ENCODE measurements at places on chromosomes 5 and 9.

DNA sequence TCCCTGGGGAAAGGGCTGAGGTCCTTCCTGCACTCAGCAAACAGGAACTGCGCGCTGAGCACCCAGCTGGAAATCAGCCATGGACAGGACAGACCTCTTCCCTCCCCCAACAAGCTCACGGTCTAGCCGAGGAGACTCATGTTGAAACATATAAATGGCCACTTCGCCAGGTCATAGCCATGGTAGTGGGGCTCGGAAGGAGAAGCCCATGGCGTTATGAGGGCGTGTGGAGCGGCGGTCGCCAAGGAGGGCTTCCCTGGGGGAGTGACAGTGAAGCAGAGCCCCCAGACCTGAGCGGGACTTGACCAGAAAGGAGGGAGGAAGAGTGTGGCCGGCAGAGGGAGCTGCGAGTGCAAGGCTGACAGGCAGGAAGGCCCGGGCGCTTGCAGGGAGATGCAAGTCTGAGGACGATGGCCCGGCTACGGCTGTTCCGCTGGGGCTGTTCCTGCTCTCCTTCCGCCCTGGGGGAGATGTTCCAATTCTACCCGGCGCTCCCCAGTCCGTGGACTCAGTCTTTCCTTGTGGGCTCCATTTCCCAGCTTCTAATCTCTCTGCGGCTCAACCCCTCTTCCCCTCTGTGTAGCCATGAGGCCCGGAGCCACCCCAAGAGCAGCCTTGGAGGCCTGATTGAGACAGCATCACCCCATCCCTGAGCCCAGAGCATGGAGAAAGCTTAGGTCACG, 43.9 kb upstream of the PRRC2B start:
- peak; percentile 84 for DNase-seq

DNA sequence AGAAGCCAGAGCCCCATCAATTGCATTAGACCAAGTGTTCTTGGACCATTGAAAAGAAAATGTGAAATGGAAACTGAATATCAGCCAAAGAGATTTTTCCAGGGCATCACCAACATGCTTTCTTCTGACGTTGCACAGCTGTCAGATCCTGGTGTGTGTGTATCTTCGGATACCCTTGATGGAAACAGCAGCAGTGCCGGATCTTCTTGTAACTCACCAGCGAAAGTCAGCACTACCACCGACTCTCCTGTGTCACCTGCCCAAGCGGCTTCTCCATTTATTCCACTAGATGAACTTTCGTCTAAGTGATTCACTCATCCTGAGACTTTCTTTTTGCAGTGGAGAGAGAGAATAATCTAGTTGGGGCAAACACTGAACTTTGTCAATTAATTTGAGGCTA, 75.7 kb downstream of the PIP5K1B start:
- peak; percentile 7 for DNase-seq

DNA sequence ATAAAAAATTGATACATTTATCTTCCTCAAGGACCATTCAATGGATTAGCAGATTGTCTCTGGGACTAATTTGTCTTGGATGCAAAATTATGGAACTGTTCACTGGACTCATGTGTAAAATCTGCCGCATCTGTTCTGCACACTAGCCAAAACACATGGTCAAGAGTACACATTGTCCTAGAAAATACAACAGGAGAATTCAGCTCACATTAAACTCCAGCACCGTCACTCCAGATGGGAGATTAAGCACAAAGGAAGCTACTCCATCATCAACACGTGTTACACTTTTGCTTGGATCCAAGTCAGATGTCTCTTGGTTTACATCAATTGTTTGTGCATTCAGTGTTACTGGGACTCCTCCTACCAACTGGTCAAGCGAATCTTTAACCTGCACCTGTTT, 28.8 kb downstream of the C5 start:
- DNase-seq: no peak

GRCh38 chr9:22103685-22104575, 94.8 kb upstream of the CDKN2B start:
- DNase-seq: peak; percentile 84

GRCh38 chr5:72134226-72134899, 27.1 kb downstream of the MAP1B start:
- peak; percentile 61 for DNase-seq

- DNase-seq: no peak
These were observed 40.9 kb downstream of the TNPO1 start for GRCh38 chr5:72857396-72857795.

DNA sequence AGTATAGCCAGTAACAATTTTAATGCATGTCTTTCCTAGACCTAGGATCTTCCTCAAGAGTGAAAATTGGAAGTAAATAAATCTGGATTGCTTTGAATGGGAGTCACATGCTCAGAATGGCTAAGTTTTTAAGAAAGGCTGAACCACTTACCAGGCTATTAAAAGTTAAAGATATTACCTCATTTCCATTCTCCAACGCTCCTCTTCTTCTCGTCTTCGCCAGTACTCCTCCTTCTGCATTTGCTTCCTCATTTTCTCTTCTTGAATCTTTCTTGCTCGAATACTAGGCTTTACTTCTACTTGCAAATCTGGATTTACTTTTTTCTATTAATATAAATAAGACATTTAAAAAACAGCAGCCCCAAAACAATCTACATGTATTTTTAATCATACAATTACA, 49.6 kb downstream of the ZFR start:
- no peak for DNase-seq

DNA sequence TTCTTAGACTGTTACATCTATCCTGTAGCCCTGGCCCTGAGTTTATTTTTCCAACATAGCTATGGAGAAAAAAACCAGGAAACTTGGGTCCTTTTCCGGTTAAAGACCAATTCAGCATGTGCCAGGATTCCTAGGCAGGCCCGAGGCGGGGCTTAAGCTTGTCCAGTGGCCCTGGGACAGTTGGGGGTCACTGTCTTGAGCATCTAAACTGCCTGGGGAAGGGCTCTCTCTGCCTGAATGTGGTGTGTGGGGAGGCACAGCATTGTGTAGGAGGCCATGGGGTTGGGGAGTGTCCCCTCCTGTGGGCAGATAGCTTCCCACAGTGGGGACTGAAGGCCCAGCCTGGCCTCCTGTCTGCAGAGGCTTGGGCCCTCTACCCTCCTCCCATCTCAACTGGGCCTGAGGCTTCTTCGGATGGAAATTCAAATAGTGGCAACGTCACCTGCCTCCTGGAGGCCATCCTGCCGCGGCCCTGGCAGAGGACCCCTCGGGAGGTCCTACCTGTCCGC, 88.8 kb downstream of the PHF2 start:
- no peak for DNase-seq

- no peak for DNase-seq
These were observed 36.6 kb downstream of the NREP start for GRCh38 chr5:111720333-111720890.

GRCh38 chr9:101569741-101570501, 24.8 kb downstream of the PPP3R2 start:
- DNase-seq: no peak

DNA sequence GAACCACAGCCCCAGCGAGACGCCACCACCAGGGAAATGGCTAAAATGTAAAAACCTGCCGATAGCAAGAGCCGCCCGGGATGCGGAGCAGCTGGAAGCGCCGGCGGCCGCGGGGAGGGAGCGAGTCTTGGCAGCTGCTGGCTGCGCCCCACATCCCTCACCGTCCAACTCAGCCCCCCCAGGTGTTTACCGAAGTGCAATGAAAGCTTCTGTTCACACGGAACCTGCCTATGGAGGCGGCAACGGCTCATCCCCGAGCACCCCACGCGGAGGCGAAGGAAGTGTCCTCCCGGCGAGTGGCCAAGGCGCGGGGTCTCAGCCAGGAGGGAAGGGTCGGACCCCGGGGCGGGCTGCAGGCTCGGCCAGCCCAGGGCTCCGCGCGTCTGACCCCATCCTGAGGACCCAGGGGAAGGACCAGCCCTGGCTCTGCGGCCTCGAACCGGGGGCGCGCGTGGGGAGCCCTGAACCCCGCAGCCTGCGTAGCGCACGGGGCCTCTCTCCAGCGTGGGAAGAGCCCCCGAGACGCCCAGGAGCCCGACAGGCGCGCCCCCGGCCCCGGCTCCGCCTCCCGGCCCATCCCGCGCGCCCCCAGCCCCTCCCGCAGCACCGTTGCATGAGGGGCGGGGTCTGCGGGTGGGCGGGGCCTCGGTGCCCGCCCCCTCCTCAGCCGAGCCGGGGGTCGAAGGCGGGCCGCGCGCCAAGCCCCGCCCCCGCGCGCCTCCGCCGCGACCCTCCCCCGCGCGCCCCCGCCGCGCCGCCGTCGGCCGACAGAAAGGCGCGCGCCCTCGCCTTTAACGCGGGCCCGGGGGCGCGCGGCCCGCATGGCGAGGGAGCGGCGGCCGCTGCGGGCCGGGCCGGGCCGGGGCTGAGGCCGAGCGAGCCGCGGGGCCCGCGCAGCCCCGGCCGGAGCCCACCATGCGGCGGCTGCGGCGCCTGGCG, at the start of gene DIPK1B:
TSS of gene DIPK1B (plus strand) at position 822 of the 939 bp plus-strand sequence. CDS start at position 916, 94 bp downstream.
- DNase-seq: no peak

- DNase-seq: no peak
These were observed 62.3 kb downstream of the ST8SIA4 start for GRCh38 chr5:100840789-100841188.

DNA sequence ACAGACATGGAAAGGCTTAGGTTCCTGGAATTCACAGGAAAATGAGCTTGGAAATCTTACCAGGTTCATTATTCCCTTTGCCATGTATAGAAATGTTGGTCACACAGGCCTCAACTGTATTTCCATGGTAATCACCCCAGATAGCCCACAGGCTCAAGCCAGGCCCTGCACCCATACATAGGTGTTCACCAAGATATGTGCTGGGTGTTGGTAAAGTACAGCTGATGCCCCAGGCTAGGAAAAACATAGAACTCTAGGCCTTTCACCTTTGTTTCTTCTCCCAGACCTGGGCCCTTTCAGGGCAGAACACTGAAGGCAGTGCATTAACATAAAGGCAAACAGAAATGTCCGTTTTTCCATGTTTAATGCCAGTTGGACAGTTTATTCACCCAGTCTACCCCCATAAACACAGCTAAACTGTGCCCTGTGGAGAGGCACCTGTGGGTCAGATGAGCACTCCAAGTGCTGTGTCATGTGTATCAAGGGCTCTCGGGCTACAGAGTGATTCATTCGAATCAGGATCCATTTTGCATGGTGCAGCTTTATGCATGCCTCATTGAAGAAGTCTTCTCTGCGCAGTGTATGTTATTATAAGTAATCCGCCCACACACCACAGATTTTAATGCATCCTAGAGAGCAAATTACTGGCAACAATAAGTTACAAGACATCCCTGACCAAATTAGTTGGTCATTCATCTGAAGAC, 93.4 kb upstream of the SLC30A5 start:
- no peak for DNase-seq

DNA sequence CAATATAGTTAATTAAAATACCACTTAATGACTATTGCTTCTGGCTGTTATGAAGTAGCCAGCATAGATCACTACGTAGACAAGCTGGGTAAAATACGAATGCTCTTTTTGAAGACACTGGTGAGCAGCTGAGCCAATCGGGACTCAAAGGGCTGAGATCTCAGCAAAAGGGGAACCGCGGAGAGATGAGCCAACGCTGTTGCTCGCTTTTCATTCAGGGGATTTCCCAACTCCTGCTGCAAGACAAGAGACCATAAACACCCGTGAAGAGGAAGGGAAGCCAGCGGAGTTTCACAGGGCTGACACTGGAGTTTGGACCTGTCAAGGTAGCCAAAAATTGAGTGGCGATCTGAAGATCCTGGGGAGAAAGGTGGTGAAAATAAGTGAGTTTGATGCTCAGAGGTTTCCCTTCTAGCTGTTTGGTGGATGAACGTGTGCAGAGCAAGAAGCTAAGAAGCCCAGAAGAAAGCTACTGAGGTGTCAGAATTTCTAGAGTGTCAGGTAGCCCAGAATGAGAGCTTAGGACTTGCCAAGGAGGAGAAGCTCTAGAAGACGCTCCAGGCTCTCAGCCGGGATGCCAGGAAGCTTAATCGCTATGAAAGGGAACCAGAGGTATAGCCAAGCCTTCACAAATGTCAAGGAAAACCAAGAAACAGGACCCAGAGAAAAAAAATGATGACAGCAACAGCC, 79.6 kb upstream of the RNU6ATAC start:
- peak; percentile 12 for DNase-seq

GRCh38 chr5:78541086-78541654, 107.4 kb downstream of the LHFPL2 start:
- DNase-seq: no peak

GRCh38 chr5:151184316-151185042, 26.9 kb upstream of the ANXA6 start:
- no peak for DNase-seq

DNA sequence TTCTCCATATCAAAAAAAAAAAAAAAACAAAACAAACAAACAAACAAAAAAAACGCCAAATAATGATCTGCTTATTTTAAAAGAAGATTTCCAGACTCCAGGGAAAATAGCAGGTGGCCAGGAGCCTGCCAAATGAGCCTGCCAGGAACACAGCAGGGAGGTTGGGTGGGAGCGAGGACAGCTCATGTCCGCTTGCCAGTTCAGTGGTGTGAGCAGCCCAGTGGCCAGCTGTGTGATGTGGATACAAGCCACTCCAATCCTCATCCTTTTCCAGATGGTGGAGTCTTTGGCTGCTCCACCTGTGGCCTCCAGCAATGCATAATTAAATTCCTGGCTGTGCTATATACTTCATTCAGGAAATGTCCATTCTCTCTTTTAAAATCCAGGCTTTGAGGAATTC, 1025.1 kb upstream of the C9orf72 start:
- DNase-seq: no peak

GRCh38 chr9:124298646-124299235, 41.0 kb downstream of the NEK6 start:
- DNase-seq: no peak

GRCh38 chr5:170450061-170450669, 53.7 kb upstream of the KCNIP1 start:
- no peak for DNase-seq

- peak; percentile 53 for DNase-seq
These were observed 6.5 kb downstream of the ADAMTS16 start for GRCh38 chr5:5146530-5147160.

- no peak for DNase-seq
These were observed 4.0 kb downstream of the LTC4S start for GRCh38 chr5:179797741-179798140.

DNA sequence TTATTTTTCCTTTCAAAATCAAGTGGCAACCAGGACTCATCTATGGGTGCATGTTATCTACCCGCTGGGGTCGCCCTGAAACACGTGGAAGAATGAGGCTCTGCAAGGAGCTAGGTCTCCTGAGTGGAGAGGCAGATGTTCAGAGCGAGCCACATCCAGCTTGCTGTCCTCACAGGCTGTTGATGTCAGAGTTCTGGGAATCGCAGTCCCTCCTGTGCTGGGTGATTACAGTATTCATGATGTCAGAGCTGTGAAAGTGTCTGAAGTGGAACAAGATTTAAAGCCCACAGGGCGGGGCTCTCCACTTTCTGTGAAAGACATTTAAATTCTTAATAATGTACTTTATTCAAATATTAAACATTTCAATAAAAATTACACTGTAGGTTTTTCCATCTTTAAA, 24.4 kb upstream of the LMX1B start:
- DNase-seq: no peak

- DNase-seq: no peak
These were observed 23.5 kb downstream of the PTTG1 start for GRCh38 chr5:160445132-160445531.

All from fibroblast of lung (primary cell).